ENCODE measurements at places on chromosomes 5 and 9. TPM values are rescaled to one million over a fixed set of nuclear protein-coding genes. Genes with fewer than 3 reads are reported as not detected.

Gene FCN2
- not detected for total RNA-seq

Gene PCDHGC5
- total RNA-seq = 1.1 TPM

Gene SLCO4C1
- 6.2 TPM for total RNA-seq

Gene ROR2
- total RNA-seq = 19.8 TPM

Gene WNK2
- total RNA-seq = 113 TPM

Gene ACSL6
- 4.8 TPM for total RNA-seq

Gene WWC1
- total RNA-seq = 29.1 TPM

Gene OTP
- total RNA-seq = not detected

Gene THBS4
- 11.8 TPM for total RNA-seq

Gene SLC34A1
- not detected for total RNA-seq

Gene SOX30
- total RNA-seq = 0.41 TPM

Gene TGFBR1
- total RNA-seq = 42.4 TPM

Gene NRARP
- 52.4 TPM for total RNA-seq

Gene SLC1A3
- 45.9 TPM for total RNA-seq

Gene OBP2B
- total RNA-seq = not detected

All from WTC11 (cell line).